Stromal cell of bone marrow (primary cell): ENCODE measurements at places on chromosomes 4 and X.

GRCh38 chrX:134683351-134684005, 25.2 kb upstream of the PLAC1 start:
- DNase-seq, result no peak

DNA sequence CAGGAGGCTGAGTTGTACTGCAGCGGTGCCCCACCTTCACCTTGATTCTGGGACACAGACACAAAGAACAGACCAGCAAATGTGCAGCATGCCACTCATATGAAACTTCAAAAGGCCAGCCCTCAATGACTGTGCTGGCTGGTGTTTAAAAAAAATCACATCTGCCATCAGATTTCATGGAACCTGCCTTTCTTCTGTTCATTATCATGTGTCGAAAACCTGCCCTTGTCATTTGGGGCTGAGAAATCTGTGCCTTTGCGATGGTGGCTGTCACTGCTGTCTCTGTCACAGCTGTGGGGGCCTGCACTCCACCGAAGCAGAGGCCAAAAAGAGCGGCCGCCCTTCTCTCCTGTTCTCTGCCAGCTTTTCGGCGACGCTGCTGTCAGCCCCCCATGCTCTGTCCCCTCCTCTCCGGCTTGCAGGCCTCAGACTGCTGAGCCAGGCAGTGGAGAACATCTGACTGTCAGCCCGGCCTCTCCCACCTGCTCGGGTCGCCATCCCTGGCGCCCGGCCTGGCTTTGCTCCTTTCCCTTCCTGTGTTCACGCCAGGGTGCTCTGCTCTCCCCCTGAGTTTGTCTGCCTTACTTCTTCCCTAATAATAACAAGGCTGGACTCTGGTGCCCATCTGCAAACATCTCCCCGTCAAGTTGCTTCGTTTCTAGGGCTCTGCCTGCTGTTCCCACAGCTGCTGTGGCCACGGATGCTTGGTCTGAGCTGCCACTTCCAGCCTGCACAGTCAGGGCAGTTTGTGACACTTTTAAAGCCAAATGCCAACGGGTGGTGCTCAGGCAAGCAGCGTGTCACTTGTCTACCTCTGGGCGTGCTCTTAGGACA, 355.2 kb downstream of the UNC5C start:
- DNase-seq, result no peak

GRCh38 chrX:125710403-125711062, 390.9 kb downstream of the TEX13C start:
- no peak for DNase-seq

DNA sequence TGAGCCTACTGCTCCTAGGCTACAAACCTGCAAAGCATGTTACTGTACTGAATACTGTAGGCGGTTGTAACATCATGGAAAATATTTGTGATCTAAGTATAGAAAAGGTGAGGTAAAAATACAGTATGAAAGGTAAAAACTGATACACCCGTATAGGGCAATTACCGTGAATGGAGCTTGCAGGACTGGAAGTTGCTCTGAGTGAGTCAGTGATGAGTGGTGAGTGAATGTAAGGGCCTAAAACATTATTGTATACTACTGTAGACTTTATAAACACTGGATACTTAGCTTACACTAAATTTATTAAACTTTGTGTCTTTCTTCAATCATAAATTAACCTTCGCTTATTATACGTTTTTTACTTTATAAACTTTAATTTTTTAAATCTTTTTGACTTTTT, 3.7 kb downstream of the KIF4A start:
- DNase-seq, result no peak

GRCh38 chr4:23762551-23762950, 127.3 kb downstream of the PPARGC1A start:
- DNase-seq, result no peak
